Gastrocnemius medialis (tissue), 4 donors: ENCODE measurements at places on chromosomes 7 and 10.

GRCh38 chr10:59582780-59583179 lies 126.9 kb downstream of the SLC16A9 start:
- DNase-seq: no peak

DNA sequence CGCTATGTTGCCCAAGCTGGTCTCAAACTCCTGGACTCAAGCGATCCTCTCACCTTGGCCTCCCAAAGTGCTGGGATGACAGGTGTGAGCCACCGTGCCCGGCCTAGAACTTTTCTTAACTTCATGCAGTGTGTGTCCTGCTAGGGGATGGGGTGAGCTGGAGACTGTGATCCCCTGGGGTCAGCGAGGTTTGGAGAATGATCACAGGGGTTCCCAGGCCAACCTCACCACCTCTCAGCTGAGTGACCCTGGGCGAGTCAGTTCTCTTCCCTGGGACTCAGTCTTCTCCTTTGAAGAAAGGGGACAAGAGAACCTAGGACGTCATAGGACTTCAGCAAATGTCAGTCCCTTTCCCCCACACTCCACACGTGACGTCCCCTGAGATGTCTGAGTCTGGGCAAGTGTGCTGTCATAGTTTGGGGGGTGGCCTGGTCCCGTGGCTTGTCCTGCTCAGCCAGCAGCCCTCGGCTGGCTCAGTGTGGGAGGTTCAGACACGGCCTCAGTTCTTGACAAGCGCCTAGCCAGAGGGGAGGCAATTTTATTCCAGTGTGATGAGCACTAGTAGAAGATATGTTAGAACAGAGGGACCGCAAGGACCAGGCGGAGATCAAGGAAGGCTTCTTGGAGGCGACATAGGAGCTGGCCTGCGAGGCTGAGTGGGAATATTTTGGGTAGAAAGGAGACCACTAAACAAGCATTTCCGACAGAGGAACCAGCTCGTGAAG lies 43.3 kb upstream of the ELN start:
- DNase-seq: no peak

- DNase-seq: no peak
Observed at GRCh38 chr10:88830643-88831268, 20.9 kb downstream of the ANKRD22 start.

DNA sequence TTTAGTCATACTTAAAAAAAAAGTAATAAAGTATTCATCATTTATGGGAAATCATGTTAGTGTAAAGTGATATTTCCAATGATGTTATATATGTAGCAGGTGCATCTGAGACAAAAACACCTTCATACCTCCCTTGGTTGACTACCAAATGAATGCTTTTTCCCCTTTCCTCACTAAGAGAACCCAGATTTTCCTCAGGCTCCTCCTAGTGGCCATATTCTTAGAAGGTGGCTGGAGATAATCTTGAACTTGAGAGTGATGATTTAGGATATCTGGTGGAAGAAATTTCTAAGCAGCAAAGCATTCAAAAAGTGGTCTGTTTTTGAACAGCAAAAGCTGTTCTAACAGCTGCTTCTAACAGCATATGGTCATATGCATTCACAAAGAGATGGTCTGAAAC lies 16.8 kb upstream of the DNAH11 start:
- DNase-seq: no peak

DNA sequence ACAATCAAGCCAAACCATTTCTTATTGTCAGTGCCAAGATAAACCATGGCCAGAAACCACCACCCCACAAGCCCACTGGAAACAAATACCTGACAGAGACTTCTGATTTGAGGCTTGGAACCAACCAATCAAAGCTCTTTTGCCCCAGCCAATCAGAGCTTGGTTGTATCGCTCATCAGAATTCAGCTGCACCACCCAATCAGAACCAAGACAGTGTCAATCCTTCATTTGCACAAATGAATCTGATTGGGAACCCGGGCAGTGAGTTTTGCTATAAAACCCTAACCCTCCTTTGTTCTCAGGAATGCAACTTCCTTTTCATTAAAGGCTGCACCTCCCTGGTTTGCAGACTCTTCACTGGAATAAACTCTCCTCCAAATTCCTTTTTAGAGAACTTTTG lies 87.4 kb downstream of the ELAPOR2 start:
- no peak for DNase-seq

GRCh38 chr7:156778668-156779067 lies 114.3 kb downstream of the LMBR1 start:
- no peak for DNase-seq

DNA sequence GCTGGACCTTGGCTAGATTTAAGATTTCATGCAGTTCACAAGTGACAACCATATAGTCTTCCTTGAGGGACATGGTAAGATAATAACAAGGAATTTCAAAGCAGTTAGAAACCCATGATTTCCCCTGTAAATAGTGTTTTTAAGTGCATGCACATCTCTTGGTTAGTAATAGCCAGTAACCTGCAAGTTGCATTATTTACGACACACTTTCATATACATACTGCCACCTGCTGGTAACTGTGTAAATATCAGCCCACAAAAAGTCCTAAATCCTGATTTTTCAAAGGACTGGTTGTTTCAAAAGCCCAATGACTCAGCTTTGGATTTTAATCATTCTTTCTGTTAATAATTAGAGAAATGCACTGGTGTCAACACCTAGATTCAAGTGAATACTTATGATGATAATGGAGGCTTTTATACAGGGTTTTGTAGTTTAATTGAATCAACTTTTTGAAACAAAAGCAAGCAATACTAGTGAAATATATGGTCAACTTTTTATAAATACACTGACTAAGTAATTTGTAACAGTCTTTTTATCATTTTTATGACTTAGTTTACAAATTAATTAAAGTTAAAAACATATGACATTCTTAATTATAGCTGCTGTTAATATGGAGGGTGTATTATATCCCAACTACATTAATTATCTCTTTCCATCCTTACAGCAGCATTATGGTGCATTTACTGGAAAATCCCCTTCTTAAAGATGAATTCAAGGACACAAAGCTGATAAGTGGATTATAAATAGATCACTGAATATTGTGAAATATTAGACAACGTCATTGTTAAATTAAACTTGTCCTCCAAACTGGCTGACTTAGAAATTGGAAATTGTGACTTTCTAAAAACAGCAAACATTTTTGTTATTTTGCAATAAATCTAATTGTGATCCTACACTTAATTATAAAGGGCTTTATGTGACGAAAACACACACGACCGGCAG lies 367.7 kb upstream of the SEMA3D start:
- DNase-seq: no peak

- DNase-seq: no peak
Observed at GRCh38 chr10:65320236-65321026, 1605.4 kb upstream of the LRRTM3 start.

GRCh38 chr7:158828133-158829020 lies 932 bp downstream of the ESYT2 start:
- no peak for DNase-seq

GRCh38 chr10:42932735-42933447 lies 144.0 kb upstream of the RET start:
- DNase-seq: no peak

GRCh38 chr10:36089790-36090440 lies 447.8 kb upstream of the FZD8 start:
- DNase-seq: no peak

- no peak for DNase-seq
Observed at GRCh38 chr7:24920451-24921361, 59.3 kb downstream of the OSBPL3 start.

DNA sequence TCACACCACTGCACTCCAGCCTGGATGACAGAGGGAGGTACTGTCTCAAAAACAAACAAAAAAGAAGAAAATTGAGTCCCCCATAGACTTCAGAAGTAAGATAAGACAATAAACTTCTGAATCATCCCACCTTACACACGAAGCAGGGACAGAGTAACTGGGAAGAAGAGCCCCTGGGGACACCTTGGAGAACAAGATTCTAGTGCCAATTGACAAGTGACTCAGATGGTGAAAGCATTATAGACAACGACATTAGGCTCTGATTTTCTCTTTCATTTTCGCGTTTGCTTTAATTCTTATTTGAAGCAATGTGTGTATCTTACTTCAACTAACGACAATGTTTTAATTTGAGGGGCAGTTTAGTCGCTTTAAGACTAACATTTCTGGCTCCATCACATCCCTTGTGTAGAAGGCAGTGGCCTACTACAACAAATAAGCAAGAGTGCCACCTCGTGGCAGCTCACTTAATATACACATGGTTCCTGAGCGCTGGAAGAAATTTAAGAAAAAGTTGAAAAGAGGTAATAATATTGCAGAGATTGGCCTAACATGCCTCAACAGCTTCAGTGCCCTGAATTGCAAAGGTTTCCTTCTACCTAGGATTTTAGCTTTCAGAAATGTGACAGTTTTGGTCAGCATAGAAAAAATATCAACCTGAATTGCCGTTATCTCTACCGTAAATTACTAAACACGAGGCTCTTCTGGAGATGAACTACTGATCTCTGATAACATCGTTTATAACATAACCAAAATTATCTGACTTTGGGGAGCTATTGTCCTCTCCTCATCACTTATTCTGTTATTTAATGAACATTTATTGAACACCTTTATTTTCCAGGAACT lies 36.7 kb downstream of the ASNS start:
- DNase-seq: peak; percentile 18

- no peak for DNase-seq
Observed at GRCh38 chr7:133702078-133702477, 425.1 kb upstream of the LRGUK start.

- no peak for DNase-seq
Observed at GRCh38 chr7:38411404-38411803, 138.0 kb upstream of the TARP start.

DNA sequence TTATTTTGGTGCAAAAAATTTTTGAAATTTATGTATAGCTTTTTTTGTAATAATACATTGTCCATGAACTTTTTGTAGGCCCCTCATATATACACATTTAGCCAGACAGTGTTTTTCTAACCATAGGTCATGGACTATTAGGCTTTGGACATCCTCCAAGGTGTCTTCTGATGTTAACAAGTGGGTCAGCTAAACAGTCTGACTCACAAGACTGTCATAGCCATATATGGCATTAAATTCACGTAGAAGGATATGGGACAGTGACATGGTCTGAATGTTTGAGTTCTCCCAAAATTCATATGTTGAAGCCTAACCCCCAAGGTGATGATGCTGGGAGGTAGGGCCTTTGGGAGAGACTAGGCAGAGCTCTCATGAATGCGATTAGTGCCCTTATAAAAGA lies 14.0 kb upstream of the NUB1 start:
- DNase-seq: no peak

DNA sequence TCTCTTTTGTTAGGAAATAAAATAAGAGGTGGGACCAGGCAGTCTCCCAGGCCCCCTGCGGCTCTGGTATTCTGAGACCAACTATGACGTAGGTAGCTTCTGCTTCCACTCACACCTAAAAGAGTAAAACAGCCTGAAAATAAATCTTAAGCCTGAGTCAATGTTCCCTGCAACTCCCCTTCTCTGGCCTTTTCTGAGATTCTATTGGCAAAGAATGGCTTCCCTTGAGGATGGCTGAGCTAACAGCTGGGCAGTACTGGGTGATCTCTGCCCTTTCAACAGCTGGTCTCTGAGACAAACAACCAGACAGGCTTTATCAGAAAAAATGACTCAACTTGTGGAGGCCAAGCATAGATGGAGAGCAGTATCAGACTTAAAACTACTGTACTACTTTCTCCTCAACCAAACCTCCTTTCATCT lies 58.7 kb downstream of the CREB3L2 start:
- DNase-seq: peak; percentile 27

DNA sequence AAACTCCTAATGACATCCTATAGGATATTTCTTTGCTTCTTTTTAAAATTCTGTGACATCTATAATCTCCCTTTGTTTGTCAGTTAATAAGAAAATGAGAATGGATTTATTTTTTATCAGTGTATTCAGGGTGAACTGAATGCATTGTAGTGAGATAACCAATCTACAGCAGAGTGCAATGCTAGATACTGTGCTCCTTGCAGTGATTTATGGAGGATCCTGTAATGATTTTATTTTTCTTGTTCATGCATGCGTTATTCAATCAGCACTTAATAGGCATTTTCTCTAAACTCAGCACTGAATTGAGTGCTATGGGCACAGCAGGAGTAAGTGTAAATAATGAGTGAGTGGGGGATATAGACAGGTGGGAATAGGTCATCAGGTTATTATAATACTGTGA lies 253.9 kb downstream of the CDK14 start:
- DNase-seq: no peak

- no peak for DNase-seq
Observed at GRCh38 chr7:105097619-105098018, 83.6 kb downstream of the KMT2E start.

GRCh38 chr7:36951257-36951697 lies 227.0 kb upstream of the AOAH start:
- no peak for DNase-seq
